KBM-7 (cell line): ENCODE measurements at places on chromosomes 11 and 22.
A peak's percentile ranks its signal among the peaks of the same experiment; 100 is the strongest.

- DNase-seq, result peak; percentile 83
These were observed 5.7 kb downstream of the TMEM184B start for GRCh38 chr22:38267086-38267485.

- no peak for DNase-seq
These were observed 113.0 kb downstream of the PTPRJ start for GRCh38 chr11:48093323-48093722.

- DNase-seq, result no peak
These were observed 54.7 kb upstream of the CCDC188 start for GRCh38 chr22:20205464-20205963.

DNA sequence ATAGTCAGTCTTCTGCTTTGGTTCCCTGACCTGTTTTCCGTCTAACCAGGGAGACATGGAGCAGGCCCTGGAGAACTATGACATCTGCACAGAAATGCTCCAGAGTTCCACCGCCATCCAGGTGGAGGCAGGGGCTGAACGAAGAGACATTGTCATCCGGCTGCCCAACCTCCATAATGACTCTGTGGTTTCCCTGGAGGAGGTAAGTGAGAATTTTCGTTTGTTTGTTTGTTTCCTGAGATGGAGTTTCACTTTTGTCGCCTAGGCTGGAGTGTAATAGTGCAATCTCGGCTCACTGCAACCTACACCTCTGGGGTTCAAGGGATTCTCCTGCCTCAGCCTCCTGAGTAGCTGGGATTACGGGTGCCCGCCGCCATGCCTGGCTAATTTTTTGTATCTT is 52.9 kb downstream of the CABIN1 start:
- no peak for DNase-seq

DNA sequence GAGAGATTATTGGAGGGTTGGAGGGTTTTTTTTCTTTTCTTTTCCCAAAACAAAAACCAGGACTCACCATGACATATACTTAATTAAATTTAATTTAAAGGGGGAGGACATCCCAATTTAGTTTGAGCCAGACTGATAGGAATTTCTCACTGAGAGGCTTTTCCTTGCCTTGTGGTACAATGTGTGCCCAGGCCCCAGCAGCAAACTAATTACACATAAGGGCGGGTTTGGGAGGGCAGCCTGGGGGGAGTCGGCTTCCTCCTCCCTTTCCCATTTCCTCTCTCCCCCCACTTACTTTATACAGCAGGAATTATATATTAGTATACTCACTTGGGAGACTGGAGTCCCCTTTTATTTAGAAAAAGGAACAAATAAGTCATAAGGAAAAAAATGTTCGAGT is 2.9 kb downstream of the TEAD1 start:
- no peak for DNase-seq

GRCh38 chr11:88619656-88620385 is 282.3 kb upstream of the CTSC start:
- no peak for DNase-seq

DNA sequence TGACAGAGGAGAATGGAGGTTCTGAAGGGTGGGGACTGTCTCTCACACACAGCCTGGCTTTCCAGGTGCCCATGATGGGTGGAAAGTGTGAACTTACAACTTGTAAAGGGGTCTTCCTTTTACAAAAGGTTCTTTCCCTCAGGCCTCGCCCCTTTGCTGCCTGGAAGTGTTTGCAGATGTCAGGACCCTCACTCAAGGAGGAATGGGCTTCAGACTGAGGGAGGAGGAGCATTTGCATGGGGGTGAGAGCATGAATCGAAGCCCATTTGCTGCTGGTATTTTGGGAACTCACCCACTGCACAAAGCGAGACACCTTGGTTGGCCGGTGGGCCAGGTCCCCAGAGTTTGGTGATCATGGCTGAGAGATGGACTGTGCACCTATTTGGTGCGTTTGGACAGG is 25.1 kb downstream of the MPPED1 start:
- no peak for DNase-seq

DNA sequence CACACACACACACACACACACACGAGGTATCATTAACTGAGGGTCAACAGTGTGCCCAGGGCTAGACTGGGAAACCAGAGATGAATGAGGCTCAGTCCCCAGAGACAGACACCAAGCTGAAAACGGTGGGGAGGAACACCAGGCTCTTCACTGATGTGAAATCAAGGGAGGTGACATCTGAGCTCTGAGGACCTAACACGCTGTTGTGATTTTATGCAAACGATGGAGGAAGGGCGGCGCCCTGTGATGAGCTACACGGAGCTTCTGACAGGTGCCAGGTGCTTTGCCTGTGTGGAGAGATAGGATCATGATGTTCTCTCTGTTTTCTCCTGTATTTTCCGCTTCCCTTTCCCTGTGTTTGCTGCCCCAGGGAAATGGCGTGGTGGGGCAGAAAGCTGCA is 6.5 kb upstream of the CYB5R3 start:
- DNase-seq, result no peak

- no peak for DNase-seq
These were observed 217.5 kb upstream of the SORL1-AS1 start for GRCh38 chr11:121670266-121670665.

DNA sequence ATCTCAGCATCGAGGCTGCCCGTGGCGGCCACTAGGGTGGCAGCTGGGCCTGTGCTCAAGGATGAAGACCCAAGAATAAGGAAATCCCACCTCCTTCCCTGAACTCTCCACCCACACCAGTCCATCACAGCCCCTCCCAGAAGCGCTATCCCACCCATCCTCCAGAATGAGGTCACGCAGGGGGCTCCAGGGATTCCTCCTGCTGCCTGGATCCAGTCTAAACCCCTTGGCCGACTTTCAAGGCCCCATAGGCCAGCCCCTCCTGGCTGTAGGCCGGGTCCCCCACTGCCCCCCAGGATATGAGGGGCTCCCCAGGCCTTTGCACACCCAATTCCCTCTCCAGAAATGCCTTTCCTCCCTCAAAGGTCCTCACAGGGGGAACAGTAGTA is 19.0 kb upstream of the SCGB1A1 start:
- no peak for DNase-seq

GRCh38 chr11:113488931-113489351 is 13.7 kb upstream of the DRD2 start:
- DNase-seq, result no peak

DNA sequence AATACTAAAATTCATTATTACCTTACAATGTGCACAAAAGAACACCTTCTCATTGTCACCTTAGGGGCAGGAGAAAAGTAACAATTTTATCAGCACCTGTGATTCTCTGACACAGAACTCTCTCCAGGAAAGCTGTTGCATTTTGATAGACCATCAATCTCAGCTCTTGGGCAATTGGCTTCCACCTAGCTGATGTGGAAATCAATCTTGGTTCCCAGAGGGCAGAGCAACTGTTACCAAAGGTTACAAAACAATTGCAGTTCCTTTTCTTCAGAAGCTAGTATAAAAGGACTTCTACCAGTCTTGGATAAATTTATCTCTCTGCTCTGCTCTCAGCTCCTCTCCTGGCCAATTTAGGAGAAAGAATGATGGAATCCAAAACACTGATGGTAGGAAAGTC is 157.8 kb upstream of the DDI1 start:
- DNase-seq, result no peak

GRCh38 chr11:126526471-126526870 is 171.0 kb downstream of the ST3GAL4 start:
- no peak for DNase-seq

- no peak for DNase-seq
These were observed 93.2 kb downstream of the PHF21B start for GRCh38 chr22:44916281-44917231.

GRCh38 chr11:62892077-62892922 is 11.6 kb downstream of the SLC3A2 start:
- DNase-seq, result no peak

- no peak for DNase-seq
These were observed 129.5 kb upstream of the TBCEL start for GRCh38 chr11:120894202-120894985.

GRCh38 chr11:106101819-106102218 is 24.4 kb downstream of the AASDHPPT start:
- no peak for DNase-seq

- DNase-seq, result no peak
These were observed 32.6 kb downstream of the USH1C start for GRCh38 chr11:17511571-17511970.

DNA sequence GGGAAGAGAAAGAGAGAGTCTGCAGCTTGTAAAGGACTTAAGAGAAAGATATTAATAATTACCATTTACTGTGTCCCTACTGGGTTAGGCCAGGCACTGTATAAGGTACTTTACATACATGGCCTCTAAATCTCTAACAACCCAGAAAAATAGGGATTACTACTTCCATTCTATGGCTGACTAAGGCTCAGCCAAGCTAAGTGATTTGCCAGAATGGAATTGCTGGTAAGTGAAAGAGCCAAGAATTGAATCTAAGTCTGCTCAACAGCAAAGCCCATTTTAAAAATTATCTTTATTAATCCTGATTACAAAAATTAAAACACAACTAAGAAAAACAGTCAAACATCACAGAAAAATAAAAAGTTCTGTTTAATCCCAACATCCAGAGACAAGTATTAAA is 21.4 kb downstream of the XRRA1 start:
- no peak for DNase-seq

GRCh38 chr11:111607751-111608150 is 5.5 kb downstream of the SIK2 start:
- no peak for DNase-seq

DNA sequence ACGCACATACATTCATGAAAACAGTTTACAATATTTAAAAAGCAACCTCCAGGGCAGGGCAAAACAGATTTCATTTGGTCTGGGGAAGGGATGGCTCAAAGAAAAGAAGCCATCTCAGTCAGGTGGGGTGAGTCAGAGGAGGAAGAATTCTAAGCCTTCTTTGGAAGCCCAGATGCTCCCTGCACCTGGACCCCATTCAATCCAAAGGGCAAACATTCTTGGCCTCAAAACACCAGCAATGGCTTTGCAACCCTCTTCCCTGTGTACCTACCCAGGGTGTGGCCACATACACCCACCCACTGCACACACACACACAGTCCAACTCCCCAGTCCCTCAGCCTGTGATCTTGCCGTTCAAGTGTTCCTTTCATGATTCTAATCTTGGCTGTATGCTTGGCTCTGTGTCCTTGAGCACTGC is 2.0 kb downstream of the KCNE3 start:
- DNase-seq, result no peak

DNA sequence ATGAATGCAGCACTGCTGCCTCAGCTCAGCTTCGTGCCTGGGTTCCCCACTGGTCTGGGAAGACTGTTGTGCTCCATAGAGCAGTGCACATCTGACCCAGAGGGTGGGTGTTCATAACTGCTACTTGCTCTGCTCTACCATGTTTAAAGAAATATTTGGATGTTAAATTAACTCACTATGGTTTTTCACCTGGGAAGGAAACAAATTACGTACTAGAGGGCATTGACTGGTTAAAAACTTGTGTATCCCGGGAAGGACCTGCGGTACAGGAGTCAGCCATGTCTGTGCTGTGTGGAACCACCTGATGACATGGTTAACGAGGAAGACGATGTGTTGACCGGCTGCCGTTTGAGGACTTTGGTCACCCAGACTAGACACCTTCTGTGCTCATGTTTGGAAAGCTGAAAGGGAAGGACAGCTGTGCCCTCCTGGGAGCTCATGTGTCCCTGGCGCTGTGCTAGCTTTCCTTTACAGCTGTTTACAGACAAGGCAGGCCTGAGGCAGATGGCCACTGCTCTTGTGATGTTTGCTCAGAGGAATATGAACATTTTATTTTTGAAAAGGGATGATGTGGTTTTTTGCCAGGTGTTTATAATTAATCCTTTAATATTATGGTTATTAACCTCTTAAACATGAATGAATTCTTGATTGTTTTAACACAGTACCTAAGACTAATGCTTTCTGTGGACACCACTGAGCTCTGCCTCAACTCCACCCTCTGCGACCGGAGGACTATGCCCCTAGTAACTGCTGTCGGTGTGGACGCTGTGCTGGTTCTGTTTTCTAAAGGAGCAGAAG is 14.3 kb upstream of the AIFM3 start:
- DNase-seq, result no peak

GRCh38 chr11:33533386-33534052 is 167.1 kb downstream of the C11orf91 start:
- no peak for DNase-seq

GRCh38 chr11:68401856-68402255 is 58.7 kb upstream of the PPP6R3 start:
- DNase-seq, result no peak

GRCh38 chr11:128711136-128711535 is 17.3 kb downstream of the FLI1 start:
- no peak for DNase-seq

GRCh38 chr11:45816614-45817013 is 11.7 kb downstream of the SLC35C1 start:
- no peak for DNase-seq

DNA sequence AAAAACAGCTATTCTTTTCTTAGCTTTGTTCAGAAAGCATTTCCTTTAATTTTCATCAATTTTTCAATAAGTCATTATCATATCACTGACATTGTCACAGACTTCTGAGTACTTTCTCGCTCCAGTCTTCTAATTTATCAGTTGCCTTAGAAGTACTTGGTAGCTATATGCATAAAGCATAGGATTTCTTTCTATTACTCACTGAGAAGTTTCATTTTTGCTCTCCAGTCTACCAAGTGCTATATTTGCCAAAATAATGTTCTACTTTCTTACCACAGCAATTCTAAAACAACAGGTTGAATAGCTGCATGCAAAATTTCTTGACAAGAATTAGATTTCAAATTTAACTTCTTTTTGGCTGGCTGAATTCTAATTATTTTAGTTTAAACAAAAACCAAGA is 116.3 kb downstream of the STK33 start:
- no peak for DNase-seq

- DNase-seq, result no peak
These were observed 7.6 kb downstream of the VPS37C start for GRCh38 chr11:61153593-61154095.

DNA sequence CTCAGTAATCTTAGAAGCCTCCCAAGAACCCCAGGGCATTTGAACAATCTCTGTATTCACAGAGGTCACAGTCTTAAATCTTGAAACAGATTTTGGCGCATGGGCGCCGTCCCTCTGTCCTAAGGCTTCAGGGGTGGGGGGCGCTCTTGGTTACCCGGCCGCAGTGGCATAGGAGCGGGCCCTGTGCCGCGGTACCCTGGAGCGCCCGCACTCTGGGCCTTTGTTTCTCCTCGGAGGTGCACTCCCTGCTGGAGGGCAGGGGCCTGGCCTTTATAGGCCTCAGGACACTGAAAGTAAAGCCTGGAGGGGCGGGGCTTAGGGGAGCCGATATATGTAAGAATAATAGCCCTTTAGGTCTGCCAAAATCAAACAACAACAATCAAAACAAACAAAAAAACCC is 197.3 kb upstream of the FOLH1 start:
- DNase-seq, result no peak

GRCh38 chr22:49025791-49026493 is 801.7 kb downstream of the BRD1 start:
- no peak for DNase-seq

DNA sequence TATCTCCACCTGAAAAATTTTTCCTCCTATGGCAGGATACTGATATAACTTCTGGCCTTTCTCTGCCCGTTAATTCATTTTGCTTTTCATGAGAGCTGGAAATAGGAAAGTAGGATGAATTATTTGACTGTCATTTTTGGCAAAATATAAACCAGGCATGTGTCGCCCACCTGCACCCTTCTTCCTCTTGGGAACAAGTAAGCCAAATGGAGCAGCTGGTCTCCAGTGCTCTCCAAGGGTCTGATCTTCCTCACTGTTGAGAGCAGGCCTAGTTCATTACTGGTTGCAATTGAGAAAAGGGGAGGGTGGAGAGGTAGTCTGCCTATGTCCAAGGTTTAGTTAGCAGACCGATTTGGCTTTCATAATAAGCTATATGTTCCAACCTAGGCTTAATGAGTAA is 582.2 kb downstream of the DLG2 start:
- no peak for DNase-seq

GRCh38 chr22:36860821-36861659 is at the start of gene NCF4:
Gene NCF4, plus strand, starts transcription at chr22:36861006. Its CDS starts 166 bp downstream, at chr22:36861172.
- DNase-seq, result peak; percentile 99

GRCh38 chr11:18452927-18453326 is 2.7 kb upstream of the LDHAL6A start:
- DNase-seq, result no peak
